ENCODE measurements at places on chromosomes 2 and 18.
A peak's percentile ranks its signal among the peaks of the same experiment; 100 is the strongest.

DNA sequence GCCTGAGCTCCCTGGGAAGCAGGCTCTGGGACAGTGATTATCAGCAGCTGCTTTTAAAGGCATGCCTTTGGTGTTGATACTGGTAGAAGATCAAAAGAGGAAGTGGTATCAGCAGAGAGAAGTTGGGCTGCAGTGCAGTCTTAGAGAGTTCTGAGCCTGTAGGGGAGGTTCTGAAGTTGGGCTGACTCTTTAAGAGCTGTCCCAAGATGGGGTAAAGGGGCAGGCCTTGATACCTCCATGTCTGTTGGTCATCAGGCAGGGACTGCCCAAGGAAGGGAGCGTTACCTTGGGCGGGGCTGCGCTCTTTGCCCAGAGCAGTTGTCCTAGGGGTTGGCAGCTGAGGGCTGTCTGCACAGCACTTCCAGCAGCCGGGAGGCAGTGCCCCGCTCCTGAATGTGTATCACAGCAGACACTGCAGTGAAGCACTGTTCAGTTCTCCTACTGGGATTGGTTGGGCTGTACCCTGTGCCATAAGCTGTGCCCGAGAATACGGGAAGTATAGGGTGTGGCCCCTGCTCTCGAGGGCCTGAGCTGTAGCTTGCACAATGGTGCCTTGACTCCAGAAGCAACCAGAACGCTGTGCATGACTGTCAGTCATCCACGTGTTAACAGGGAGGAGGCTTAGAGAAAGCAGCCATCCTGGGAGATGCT, 177.0 kb downstream of the CTIF start:
- no peak for DNase-seq

GRCh38 chr18:54296062-54296461, 26.7 kb downstream of the POLI start:
- no peak for DNase-seq

DNA sequence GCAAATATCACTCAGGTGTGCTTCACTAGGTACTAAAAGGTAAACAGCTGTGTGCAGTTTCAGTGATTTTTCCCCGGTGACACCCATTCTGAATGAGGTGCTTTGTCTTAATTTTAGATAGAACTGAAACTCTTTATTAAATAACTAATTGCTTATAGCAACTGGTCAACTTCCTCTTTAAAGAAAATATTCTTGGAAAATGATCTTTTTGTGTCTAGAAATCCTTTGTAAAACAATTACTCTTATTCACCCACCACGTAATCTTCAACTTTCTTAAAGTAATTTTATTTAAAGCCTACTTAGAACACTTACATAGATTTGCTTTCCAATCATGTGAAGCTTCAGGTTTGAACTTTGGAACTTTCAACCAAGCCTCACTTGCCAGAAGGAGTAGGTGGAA, 57.9 kb upstream of the RMDN2 start:
- no peak for DNase-seq

- DNase-seq, result no peak
Observed at GRCh38 chr2:176115883-176116813, at the start of gene HOXD10. TSS of gene HOXD10 (plus strand) at chr2:176116778. CDS start at chr2:176116834, 56 bp downstream.

DNA sequence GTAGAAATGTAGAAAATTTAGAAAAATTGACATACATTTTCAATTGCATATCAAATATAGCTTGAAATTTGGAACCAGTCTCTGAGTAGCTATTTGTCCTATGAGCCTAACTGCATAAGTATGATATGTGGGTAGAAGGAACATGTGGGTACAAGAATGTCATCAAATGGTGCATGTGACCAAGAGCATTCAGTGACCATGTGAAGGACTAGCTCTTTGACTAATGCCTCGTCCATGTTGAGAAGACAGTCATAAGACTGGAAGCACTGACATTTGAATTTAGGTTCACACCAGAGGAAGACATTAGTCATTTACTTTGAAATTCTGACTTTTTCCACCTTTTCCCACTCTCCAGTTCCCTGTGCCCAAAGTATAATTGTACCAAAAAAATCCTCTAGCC, 12.6 kb downstream of the MRPL44 start:
- no peak for DNase-seq

DNA sequence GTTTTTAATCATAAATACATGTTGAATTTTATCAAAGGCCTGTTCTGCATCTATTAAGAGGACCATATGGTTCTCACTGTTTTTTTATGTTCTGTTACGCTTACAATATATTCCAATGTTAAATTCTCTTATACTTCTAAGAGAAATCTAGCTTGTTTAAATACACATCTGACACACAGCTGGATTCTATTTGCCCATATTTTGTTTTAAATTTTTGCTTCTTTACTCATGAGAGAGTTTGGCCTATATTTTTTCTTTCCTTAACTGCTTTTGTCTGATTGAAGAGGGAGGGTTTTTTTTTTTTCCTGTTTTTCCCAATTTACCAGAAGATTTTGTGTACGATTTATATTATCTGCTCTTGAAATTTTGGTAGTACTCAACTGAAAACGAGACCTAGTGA, 34.9 kb downstream of the RNF144A start:
- no peak for DNase-seq

DNA sequence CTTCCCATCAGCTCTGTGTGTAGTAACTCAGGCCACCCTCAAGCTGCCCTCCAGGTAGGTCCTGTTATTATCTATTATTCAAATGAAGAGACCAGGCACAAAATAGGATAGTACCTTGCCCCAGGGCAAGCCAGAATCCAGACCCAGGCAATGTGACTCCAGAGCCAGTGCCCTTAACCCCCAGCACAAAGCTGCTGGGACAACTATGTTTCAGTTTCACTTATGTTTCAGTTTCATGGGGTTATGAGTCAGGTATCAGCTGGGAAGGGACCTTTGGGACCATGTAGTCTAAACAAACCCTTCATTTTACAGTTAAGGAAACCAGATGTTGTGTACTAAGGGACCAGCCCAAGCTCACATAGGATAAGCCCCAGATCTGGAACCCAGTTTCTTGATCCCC, 10.0 kb downstream of the HK2 start:
- DNase-seq, result peak; percentile 62

DNA sequence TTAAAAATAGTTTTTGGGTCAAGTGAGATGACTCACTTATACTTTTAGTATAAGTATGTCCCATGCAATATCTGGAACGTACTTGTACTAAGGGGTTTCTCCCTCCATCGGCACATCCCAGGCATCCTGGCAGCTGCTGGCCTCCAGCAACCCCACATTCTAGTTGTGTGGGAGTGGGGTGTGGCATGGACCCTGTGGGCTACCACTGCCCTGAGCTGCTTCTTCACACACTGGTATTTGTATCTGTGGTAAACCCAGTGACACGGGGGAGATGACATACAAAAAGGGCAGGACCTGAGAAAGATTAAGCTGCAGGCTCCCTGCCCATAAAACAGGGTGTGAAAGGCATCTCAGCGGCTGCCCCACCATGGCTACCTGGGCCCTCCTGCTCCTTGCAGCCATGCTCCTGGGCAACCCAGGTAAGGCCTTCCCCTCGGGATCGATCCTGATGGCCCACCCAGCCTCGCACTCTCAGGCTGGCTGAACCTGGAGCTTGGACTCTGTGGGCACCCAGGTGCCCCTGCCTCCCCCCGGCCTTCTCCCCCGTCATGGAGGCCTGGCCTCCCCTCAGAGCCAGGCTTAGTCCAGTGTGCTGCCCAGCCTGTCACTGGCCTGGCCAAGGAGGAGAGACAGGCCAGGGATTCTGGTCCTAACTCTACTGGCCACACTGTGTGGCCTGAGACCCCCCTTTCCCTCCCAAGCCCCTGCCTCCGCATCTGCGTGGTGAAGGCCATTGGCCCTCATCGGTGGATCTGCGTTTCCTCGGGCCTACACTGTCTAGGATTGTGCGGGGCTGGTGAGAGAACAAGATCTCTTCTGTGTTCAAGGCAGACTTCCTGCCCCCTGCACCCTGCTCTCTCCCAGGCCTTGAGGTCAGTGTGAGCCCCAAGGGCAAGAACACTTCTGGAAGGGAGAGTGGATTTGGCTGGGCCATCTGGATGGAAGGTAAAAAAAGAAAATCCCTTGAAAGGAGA, at the start of gene GNLY:
Gene GNLY, plus strand, starts transcription at position 307 of the 974 bp plus-strand sequence. Its CDS starts 61 bp downstream, at position 368.
- no peak for DNase-seq

DNA sequence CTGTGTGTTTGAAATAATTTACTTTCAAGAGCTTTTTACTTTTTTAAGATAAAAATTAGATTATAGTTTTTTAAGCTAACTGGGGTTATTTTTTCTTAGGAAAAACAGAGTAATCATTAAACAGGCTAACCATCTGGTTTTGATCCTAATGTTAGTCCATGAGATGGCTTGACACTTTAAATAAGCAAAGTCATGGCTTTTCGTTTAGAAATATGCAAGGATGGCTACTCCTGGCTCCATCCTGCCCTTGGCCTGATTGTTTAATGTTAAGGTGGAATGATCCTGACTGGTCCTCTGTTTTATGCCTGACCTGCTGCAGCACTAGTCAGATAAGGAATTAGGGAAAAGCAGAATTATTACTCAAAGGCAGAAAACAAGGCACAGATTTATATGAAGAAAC, 39.7 kb upstream of the PNPT1 start:
- no peak for DNase-seq

GRCh38 chr2:173146590-173146989, 70.9 kb downstream of the MAP3K20 start:
- DNase-seq, result no peak

- DNase-seq, result no peak
Observed at GRCh38 chr2:164688896-164689419, 67.7 kb upstream of the GRB14 start.

- no peak for DNase-seq
Observed at GRCh38 chr18:35835366-35835765, 137.1 kb upstream of the RMP24 start.

GRCh38 chr18:49762191-49763077, 50.9 kb downstream of the ACAA2 start:
- DNase-seq, result no peak

GRCh38 chr2:96841701-96842495, 1.9 kb downstream of the ANKRD23 start:
- DNase-seq, result no peak

GRCh38 chr2:69828938-69829255, 563 bp upstream of the GMCL1 start:
- DNase-seq, result no peak

GRCh38 chr2:112848833-112849232, 12.3 kb upstream of the IL1B start:
- no peak for DNase-seq

DNA sequence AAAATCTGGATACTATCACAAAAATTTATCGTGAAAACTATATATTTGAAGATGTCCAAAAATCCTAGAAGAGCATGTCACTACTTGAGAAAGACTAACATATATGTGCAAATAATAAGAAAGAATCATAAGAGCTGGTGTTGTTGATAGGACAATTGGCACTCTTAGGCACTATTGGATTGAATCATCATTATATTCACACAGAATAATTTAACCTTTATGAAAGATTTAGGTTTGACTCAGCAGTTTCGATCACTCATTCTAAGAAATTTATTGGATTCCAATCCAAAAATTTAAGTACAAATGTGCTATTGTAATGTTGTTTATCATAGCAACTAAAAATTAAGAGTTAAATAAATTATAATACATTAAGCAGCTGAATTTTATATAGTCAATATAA, 503.6 kb downstream of the SPAG16 start:
- DNase-seq, result no peak

DNA sequence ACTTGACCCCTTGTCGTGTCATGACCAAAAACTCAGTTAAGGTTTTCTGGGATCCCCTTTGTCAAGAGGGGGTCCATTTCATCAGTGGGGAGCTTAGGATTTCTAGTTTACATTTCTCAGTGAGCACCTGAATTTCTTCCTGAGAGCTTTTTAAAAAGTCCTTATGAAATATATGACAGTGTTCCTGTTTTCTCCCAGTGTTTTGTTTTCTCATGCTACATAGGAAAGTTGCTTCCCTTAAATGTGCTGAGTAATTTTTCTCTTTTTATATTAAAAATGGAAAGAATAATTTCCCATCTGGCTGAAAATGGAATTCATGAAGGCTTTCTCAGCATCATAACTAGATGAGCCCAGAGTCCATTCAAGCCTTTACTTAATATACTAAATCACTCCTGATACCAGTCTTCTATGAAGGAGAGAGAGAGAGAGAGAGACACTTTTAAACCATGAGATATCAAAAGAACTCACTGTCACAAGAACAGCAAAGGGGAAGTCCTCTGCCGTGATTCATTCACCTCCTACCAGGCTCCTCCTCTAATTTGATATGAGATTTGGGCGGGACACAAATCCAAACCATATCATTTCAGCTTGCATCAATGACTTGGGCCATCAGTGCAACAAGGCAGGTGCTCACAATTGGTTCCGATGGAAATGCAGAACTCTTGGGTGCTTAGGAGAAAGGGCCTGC, 61.1 kb downstream of the XRCC5 start:
- DNase-seq, result no peak

DNA sequence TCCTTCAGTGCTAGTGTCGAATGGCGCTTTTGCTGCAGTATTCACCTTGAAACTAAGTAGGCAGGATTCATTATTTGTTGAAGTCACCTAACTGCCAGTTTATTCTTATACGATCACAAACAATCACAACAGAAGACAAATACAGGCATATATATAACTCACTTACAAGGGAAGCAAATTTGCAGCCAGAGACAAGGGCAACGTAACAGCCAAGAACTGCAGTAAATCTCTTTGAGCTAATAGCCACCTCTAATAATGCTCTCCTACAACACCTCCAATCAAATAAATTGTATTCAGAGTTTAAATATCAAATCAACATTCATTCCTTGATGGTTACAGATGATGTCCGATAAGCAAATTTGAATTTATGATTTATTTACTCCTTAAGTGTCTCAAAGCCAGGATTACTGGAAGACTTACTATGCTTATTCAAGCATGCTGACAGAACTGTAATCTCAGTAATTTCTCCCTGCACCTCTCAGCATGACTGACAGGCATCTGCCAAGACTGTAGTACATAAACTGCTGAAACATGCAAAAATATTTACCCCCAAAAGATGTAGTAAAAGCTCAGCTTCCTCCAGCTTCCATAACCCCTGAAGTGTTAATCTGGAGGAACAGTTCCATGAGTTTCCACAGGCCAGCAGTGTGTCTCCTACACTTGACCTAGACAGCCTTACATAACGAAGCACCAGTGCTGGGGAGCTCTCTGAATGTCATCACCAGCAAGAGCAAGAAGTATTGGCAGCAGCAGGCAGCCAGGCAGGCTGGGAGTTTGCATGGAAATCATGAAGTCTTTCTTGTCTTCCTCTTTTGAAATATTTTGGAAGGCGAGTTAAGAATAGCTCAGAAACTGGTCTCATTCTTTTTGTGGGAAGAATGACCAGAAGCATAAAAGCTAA, 20.9 kb upstream of the SCN1A start:
- no peak for DNase-seq

DNA sequence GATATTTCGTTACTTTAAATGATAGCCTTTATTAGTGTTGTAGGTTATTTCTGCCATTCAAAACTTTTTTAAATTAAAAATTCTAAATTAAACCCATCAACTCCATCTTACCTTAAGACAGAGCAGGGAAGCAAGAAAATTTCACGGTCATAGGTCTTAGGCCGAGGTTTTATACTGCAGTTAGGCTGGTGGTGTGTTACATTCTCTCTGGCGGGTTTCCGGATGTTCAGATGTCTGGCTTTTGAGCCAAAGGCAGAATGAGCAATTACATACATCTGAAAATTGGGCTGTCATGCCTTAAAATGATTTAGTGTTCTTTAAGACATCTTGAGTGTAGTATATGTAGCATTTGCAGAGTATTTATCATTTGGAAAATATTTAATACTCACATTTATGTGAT, 27.9 kb downstream of the GLS start:
- DNase-seq, result no peak

- DNase-seq, result no peak
Observed at GRCh38 chr2:150647943-150648342, 160.5 kb upstream of the RND3 start.

Measured in AG09319 (cell line).